ENCODE measurements at places on chromosomes 16 and 17. TPM values are rescaled to one million over a fixed set of nuclear protein-coding genes. Genes with fewer than 3 reads are reported as not detected.

GRCh38 chr17:57478478-57479250 lies 222.3 kb downstream of the MSI2 start:
- DNase-seq = no peak

DNA sequence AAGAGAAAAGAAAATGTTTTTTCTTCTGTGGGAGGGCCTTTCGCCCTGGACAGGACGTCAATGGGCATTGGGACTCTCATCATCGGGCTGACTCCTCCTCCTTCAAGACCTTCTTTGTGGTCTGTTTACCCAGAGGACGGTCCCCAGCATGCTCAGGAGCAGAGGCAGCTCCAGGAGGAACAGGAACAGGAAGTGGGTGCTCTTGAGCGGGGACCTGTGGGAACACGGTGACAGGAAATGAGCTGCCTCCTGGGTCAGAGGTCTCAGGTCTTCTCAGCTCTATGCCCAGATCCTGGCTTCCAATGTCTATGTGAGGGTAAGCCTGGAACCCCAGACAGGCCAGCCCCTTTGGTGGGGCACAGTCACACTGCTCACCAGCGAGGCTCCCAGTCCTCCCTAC lies 12.2 kb downstream of the CD300LD start:
- DNase-seq = no peak

- no peak for DNase-seq
Observed at GRCh38 chr17:72609501-72609900, 483.0 kb downstream of the SLC39A11 start.

DNA sequence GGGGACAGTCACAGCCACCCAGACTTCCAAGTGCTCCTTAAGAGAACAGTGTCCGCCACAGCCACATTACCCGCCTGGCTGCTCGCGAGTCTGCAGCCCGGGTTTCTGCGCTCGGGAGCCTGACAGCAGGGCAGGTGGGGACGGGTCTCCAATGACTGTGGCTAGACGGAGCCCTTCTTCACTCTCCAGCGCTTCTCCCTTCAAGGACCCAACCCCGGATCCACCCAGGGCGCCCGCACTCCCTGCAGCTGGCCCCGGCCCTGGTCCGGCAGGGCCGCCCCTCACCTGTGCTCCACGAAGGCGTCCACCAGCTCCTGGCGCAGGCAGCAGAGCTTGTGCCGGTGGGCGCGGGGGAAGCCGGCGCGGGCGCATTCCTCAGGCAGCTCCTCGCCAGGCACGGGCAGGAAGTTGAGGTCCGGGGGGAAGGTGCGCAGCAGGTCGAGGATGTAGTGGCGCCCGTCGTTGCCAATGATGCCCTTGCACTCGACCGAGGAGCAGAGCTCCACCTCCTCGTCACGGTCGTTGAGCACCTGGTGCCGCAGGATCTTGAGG lies 13.9 kb downstream of the CLUH start:
- no peak for DNase-seq

DNA sequence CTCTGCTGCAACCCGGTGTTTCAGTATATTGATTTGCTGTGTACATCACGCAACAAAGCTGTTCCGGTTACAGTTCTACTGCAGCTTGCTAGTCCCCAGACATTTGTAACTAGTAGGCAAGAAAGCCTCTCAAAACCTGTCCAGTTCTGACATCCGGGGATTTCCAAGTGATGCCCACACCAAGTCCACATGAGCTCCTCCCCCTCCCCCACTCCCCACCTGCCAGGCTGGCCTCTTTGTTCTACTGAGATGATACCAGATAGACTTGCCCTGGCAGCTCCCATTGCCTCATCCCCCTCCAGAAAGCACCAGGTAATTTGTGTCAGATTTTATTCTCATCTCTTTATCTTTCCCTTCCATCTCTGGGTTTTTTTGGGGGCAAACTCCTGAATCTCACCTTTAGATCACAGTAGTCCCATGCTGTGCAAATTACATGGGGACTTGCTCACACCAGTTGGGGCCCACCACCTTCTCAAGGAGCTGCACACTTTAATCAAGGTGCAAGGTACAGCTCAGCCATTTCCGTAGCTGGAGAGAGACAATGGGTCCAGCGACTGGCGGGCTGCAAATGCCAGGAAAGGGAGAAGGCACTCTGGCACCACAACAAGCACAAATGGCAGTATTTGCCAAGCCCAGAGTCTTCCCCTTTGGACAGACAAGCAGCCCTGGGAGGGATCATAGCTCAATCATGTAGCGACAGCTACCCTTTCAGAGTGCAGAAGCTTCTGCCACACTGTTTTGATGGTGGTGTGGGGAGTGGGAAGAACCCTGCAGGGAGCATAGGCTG lies 183.1 kb downstream of the CYLD start:
- DNase-seq = no peak

SLC5A11 gene
- 5.6 TPM for polyA plus RNA-seq

CCL8 gene
- polyA plus RNA-seq = 0.15 TPM

Data from left kidney (tissue), 8 donors.